CD8-positive, alpha-beta memory T cell (primary cell): ENCODE measurements at places on chromosomes 4 and X.
A peak's percentile ranks its signal among the peaks of the same experiment; 100 is the strongest.

DNA sequence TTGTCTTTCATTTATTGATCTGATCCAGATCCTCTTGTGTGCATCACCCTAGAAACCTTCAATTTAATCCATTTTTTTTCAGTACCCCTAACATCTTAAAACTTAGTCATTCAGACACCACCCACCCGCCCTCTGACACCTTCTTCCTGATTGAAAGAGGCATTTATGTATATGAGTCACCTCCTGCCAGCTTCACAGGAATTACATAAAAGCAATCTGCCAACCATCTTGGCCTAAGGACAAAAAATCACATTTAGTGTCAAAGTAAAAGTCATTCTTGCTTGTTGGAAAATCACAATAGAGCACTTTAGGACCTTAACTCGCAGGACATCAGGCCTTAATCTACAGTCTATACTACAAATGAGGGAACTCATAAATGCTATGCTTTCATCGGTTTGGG, 52.1 kb downstream of the NDST3 start:
- H3K4me3 ChIP-seq = no peak overlapping the region
- no peak for DNase-seq
- H3K36me3 ChIP-seq = no peaks in the 10 kb centered on the region
- H3K27me3 ChIP-seq = no peaks in the 10 kb centered on the region

GRCh38 chrX:24014388-24015018, 12.5 kb downstream of the KLHL15 start:
- H3K4me3 ChIP-seq = no peak overlapping the region
- H3K27ac ChIP-seq = no peak overlapping the region
- DNase-seq = no peak
- H3K36me3 ChIP-seq = no peaks in the 10 kb centered on the region
- H3K4me1 ChIP-seq = peaks cover 9% of the 10 kb centered on the region
- no peaks in the 10 kb centered on the region for H3K27me3 ChIP-seq

- H3K4me1 ChIP-seq = no peaks in the 10 kb centered on the region
- H3K27me3 ChIP-seq = no peaks in the 10 kb centered on the region
- H3K36me3 ChIP-seq = peaks cover 6% of the 10 kb centered on the region
- no peak for DNase-seq
- no peak overlapping the region for H3K27ac ChIP-seq
Observed at GRCh38 chr4:105386012-105386411, 87.8 kb downstream of the PPA2 start.

DNA sequence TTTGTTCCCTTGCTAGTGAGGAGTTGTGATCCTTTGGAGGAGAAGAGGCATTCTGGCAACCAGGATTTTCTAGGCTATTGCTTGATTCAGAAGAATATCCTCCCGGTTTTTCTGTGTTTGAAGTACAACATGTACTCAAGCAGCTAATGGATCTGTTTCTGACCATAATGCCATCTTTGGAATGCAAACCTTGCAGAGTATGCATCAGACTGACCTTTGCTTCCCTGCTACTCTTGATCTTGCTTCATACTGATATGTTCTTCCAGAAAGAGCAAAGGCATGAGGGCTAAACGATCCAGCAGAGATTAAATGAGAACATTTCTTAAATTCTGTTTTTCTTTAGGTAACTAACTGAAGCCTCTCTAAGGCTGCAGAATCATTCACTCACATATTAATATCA, 265.4 kb upstream of the SLC7A11 start:
- H3K4me1 ChIP-seq = no peaks in the 10 kb centered on the region
- H3K27me3 ChIP-seq = no peaks in the 10 kb centered on the region
- no peaks in the 10 kb centered on the region for H3K36me3 ChIP-seq

DNA sequence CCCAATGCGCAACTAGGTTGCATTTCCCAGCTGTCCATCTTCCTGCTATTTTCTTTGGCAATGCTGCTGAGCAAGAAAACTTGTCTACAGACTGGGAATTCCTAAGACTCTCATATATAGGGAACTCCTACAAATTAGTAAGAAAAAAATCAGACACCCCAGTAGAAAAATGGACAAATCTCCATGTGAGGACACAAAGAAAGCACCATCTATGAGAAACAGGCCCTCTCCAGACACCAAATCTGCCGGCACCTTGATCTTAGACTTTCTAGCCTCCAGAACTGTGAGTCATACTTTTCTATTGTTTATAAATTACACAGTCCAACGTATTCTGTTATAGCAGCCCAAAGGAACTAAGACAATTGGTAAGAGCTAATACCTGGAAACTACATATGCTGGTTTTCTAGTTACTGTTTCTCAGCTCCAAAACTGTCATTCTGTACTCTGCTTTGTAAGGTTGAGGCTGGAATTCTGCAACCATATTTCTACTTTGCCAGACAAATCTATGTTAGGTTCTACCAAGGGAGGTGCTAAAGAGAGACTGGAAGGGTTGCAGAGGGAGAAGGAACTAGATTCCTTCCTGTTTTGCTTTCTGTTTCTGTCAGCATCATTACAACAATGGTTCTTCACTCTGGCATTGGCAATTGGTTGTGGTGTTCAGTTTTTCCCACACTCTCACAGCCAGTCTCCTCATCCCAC, 35.7 kb upstream of the FAM241A start:
- no peaks in the 10 kb centered on the region for H3K27me3 ChIP-seq
- H3K4me3 ChIP-seq = no peak overlapping the region
- H3K4me1 ChIP-seq = no peaks in the 10 kb centered on the region

DNA sequence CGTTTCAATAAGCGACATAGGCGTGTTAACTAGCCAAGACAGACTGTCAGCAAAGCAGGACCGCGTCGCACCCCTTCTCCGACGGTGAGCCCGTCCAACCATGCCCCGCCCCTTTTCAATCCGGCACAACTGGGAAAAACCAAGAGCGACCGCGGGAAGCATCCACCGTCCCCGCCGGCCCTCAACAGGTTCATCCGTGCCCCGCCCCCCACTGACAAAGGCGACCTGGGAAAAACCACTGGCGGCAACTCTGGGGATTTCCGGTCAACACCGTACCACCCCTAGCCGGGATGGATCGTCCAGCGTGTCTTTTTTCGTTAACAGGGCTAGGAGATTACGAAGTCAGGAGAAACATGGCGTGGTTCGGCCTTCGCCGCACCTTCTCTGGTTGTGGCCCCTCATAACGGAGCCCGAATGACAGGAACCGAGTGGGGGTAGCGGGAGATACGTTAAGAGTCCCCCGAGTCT, 377 bp downstream of the TIMM17B start:
- H3K27me3 ChIP-seq = no peaks in the 10 kb centered on the region
- H3K4me3 ChIP-seq = peak overlapping the region; percentile 91
- H3K27ac ChIP-seq = peak overlapping the region; percentile 93
- peak; percentile 48 for DNase-seq

- peaks cover 57% of the 10 kb centered on the region for H3K4me1 ChIP-seq
- peak; percentile 64 for DNase-seq
- H3K27ac ChIP-seq = peak overlapping the region; percentile 70
Observed at GRCh38 chr4:7964890-7965662, 25.4 kb upstream of the AFAP1 start.

DNA sequence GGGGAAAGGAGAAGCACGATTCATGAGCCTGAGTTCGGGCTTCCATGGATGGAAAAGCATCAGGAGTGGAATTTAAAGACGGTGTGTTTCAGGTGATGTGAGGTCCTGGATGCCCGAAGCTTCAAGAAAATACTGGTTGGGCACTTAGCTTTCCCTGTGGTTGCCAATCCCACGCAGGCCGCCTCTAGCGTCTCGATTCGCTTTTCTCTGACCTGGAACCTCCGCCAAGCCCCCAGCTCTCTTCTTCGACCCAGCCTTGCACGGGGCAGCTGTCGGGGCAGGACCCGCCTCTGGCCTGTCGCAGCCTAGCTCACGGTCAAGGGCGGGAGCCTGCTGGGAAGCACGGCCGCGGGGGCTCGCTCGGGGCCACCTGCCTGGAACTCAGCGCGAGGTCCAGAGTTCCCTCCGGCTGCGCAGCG, 308 bp upstream of the TLR2 start:
- H3K27ac ChIP-seq = no peak overlapping the region
- no peaks in the 10 kb centered on the region for H3K36me3 ChIP-seq
- peaks cover 4% of the 10 kb centered on the region for H3K4me1 ChIP-seq
- DNase-seq = no peak

DNA sequence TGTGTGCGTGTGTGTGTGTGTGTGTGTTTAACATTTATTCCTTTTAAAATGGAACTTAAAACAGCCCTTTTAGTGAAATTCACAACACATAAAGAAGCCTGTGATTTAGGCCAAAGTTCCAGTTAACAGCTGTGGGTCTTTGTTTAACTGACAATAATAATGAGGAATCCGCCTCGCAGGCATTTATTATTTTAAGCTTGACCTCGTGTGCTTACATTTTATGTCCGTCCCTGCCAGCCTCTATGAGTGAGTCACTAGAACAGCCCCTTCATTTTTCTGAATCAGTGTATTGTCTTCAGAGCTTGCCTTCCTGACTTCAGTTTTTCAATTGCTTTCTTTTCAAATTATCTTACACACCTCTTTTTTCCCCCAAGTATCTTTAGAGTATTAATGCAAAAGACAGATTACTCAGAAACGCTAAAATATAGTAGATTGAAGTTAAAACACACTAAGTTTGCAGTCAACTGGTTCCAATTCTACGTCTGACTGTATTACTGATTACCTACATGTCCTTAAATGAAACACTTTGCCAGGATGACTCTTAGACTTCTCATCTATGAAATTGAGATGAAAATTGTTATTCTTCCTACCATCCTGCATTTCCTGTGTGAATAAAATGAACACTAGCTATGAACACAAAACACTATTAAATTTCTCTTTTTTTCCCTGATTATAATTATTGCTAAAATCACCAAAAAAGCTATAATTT, 319.6 kb upstream of the HS3ST1 start:
- no peaks in the 10 kb centered on the region for H3K4me1 ChIP-seq
- no peaks in the 10 kb centered on the region for H3K27me3 ChIP-seq
- H3K27ac ChIP-seq = no peak overlapping the region
- H3K36me3 ChIP-seq = no peaks in the 10 kb centered on the region
- no peak for DNase-seq

DNA sequence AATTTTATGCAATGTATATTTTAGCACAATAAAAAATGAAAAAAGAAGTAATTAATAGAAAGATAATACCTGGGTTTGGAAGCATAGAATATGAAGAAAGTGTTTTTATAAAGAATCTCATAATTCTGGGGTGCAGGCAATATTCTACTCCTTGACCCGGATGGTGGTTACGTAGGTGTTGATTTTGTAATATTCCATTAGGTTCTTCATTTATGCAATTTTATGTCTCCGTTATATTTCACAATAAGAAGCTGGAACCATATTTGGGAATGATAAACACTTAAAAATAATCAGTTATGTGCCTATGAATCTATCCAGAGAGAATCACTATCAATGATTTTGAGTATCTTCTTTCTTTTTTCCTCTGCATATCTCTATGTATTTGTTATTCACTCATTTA, 38.5 kb downstream of the CHRNA9 start:
- H3K4me3 ChIP-seq = no peak overlapping the region
- H3K27me3 ChIP-seq = no peaks in the 10 kb centered on the region
- H3K4me1 ChIP-seq = no peaks in the 10 kb centered on the region
- no peak for DNase-seq

GRCh38 chrX:155235891-155236290, 19.6 kb downstream of the VBP1 start:
- peaks cover 19% of the 10 kb centered on the region for H3K36me3 ChIP-seq
- no peak overlapping the region for H3K4me3 ChIP-seq
- DNase-seq = no peak
- H3K4me1 ChIP-seq = no peaks in the 10 kb centered on the region
- no peaks in the 10 kb centered on the region for H3K27me3 ChIP-seq

DNA sequence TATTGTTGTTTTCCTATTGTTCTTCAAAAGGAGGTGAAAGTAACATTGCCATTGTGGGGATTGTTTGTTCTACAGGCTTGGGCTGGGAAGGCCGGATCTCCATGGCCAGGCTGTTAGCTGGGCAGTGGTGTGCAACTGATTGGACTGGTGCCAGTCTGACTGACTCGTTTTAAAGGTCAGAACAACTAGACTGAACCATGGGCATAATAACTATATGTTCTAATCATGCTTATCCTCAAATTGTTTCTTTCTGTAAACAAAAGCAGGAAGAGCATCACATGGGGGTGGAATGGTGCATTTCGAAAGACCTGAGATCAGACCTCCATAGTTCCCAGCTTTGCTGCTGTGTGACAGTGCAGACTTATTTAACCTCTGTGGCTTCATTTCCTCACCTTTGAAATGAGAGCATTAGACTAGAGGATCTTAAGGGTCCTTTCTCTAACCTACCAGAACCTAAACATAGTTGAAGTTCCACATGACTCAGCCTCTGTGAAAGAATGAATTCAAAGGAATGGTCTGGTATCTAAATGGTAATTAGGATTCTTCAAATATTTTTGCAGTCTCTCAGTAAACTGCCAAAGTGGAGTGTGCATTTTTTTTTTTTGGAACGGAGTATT, 66.7 kb upstream of the PGRMC2 start:
- no peak overlapping the region for H3K27ac ChIP-seq
- H3K4me1 ChIP-seq = no peaks in the 10 kb centered on the region
- no peaks in the 10 kb centered on the region for H3K27me3 ChIP-seq

DNA sequence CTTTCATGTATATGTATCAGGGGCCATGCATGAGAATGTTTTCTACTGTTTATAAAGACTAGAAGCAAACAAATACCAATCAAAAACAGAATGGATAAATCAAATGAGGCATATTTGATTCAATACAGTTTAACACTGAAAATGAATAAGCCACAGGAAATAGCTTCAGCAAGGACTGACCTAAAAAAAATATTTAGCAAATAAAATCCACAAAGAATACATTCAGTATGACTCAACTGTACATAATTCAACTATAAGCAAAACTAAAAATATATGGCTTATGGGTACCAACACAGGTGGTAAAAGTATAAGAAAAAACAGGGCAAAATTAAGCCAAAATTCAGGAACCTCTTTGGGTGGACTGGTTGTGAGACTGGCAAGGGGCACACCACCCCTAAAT, 112.9 kb downstream of the KCNIP4 start:
- DNase-seq = no peak
- no peak overlapping the region for H3K27ac ChIP-seq
- no peaks in the 10 kb centered on the region for H3K4me1 ChIP-seq
- H3K27me3 ChIP-seq = no peaks in the 10 kb centered on the region
- no peak overlapping the region for H3K4me3 ChIP-seq
- H3K36me3 ChIP-seq = no peaks in the 10 kb centered on the region

- H3K36me3 ChIP-seq = no peaks in the 10 kb centered on the region
- no peak overlapping the region for H3K27ac ChIP-seq
- H3K4me1 ChIP-seq = no peaks in the 10 kb centered on the region
- no peaks in the 10 kb centered on the region for H3K27me3 ChIP-seq
Observed at GRCh38 chr4:57098941-57099340, 11.2 kb downstream of the IGFBP7 start.

DNA sequence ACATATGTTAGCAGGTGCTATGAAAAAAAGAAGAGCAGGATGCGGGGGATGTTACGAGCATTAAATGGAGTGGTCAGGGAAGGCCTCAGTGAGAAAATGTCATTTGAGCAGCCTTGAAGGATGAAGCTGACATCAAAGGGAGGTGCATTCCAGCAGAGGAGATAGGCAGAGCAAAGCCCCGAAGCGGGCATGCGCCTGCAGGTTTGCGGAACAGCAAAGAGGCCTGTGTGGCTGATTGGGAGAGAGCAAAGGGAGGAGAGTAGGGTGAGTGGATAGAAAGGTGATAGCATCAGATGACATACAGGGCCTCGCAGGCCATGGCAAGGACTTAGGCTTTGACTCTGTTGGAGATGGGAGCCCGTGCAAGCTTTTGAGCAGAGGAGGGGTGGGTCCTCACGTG, 95.4 kb upstream of the GPR50 start:
- no peak overlapping the region for H3K27ac ChIP-seq
- H3K36me3 ChIP-seq = no peaks in the 10 kb centered on the region
- DNase-seq = no peak
- no peaks in the 10 kb centered on the region for H3K4me1 ChIP-seq
- H3K4me3 ChIP-seq = no peak overlapping the region
- H3K27me3 ChIP-seq = no peaks in the 10 kb centered on the region

GRCh38 chrX:10988653-10989052, 122.5 kb upstream of the HCCS start:
- H3K27ac ChIP-seq = no peak overlapping the region
- no peaks in the 10 kb centered on the region for H3K27me3 ChIP-seq
- no peak overlapping the region for H3K4me3 ChIP-seq
- no peaks in the 10 kb centered on the region for H3K4me1 ChIP-seq
